ENCODE measurements at places on chromosomes 7 and 10.

DNA sequence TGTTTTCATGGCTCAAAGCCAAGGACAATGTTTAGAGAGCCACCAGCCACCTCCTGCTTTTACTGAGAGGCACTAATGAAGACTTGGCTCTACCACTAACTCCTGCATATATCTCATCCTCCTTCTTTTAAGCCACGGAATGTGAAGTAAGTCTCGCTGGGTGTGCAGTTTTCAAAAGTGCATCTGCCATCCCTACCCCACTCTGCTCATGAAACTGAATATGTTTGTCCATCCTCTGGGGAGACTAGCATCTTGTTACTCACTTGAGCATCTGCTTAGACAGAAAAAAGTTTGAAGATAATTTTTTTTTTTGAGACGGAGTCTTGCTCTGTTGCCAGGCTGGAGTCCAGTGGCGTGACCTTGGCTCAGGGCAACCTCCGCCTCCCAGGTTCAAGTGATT, 40.8 kb downstream of the EPDR1 start:
- DNase-seq = no peak

DNA sequence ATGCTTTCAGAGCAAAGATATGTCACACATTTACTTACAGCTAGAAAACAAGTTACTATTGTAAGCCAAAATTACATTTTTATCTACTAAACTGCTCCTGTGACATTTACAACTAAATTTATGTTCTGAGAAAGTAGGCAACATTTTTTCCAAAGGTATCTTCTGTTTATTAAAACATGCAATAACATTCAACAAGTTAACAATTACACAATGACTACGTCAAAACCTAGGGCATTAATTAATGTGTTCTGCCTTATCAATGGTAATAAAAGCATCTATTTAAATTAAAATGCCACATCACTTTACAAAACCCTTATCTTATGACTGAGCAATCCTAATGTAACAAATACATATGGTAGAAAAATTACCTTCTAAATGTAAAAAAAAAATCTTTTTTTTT, 14.9 kb downstream of the ASZ1 start:
- no peak for DNase-seq

- no peak for DNase-seq
Observed at GRCh38 chr10:17669185-17669872, 25.4 kb downstream of the STAM start.

DNA sequence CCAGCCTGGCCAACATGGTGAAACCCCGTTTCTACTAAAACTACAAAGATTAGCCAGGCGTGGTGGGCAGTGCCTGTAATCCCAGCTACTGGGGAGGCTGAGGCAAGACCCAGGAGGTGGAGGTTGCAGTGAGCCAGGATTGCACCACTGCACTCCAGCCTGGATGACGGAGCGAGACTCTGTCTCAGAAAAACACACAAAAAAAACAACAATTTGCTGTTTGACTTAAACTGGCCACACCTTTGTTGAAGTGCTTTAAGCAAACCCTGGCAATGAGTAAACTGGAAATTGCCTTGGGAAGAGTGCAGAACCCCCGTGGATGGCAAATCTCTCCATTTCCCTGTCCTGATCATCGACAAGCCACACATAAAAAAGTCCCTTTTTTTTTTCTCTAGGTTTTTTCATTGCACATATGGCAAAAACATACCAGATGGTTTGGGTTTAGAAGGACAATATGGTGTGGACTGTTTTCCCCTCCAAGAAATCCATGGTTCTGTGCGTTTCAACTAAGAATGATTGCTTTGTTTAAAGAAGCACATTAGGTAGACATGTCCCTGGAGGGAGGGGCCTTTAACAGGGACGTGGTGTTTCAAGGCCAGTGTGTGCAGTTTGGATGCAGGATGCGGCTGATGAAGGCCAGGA, 76.9 kb downstream of the NRP1 start:
- DNase-seq = no peak

DNA sequence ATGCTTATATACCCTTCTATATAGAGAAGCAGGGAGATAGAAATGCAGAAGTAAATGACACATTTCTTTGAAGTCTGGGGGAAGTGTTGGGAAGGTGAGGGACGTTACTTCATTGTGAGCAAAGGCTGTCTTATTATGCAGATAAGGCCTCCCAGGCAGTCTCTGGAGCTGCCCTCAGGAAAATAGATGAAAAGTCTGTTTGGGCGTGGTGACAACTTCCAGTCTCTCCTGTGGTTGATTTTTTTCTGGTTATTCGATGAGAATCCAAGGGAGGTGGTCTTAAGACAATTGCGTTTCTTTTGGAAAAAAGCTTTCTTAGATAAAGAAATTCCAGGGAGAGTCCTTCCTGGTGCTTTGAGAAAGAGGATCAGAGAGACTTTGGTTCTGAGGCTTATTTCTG, 84.0 kb downstream of the NEUROD6 start:
- no peak for DNase-seq

GRCh38 chr10:11685787-11686218, 56.4 kb upstream of the ECHDC3 start:
- no peak for DNase-seq

- DNase-seq = no peak
Observed at GRCh38 chr7:122626785-122627184, 72.1 kb downstream of the RNF133 start.

DNA sequence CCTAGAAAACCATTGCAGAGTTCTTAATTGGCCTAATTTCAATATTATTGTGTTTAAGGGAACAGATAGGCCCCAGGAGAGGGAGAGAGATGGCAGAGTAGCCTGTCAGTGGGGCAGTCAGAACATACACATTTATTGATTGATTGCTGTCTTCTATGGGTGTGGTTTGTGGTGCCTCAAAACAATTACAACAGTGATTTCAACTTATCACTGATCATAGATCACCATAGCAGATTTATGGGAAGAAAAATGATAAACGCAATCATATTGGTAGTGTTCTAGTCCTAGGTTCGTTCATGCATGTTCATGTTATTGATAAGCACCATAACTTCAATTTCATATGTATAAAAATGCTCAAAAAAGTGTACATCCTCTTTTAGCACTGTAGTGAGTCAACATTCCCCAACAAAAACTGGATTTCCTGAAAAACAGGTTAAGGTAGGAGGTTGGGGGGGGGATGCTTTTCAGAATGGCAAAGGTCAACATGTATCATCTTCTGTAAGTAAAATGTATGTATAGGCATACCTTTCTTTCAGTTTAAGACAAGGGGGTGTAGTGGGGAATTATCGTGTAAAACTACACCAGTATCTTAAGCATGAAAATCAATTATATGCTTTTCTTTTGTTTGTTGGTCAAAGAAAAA, 1.1 kb upstream of the TNKS2 start:
- no peak for DNase-seq

DNA sequence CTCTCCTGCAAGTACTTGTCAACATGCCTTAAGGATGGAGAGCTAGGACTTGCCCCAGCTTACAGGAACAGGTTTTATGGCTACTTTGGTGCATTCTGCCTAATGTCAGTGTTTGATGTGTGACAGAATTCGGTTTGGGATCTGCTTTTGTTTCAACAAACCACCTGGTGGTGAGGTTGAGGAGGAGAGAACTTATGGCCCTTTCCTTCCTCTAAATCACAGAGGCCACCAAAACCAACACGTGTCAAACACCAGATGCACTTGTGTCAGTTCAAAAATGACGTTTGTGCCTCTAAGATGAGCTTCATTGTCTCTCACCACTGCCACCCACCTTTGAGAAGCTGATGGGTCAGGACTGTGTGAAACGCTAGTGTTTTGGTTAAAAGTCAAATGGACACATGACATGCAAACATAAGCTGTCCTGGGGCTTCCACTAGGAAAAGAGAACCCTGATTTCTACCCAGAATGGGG, 83.9 kb downstream of the OSBPL3 start:
- DNase-seq = no peak

DNA sequence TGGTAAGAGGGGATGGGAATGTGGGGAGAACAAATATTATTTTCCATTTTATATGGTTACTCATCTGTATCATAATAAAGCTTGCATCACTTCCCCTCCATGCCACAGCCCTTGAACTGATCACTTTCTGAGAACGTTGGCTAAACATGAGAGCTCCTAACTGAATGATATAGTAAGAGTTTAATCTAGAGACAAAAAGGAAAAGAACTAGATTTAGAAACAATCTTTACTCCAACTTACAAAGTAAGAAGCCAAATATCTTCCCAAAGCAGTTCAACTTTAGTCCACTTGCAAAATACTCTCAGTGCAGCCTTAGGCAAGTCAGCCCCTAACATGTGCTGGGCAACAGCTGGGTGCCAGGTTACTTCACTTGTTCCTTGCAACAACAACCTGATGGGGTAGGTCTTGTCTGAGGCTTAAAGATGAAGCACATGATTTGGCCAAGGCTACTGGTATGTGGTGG, 20.3 kb downstream of the SMURF1 start:
- DNase-seq = no peak

DNA sequence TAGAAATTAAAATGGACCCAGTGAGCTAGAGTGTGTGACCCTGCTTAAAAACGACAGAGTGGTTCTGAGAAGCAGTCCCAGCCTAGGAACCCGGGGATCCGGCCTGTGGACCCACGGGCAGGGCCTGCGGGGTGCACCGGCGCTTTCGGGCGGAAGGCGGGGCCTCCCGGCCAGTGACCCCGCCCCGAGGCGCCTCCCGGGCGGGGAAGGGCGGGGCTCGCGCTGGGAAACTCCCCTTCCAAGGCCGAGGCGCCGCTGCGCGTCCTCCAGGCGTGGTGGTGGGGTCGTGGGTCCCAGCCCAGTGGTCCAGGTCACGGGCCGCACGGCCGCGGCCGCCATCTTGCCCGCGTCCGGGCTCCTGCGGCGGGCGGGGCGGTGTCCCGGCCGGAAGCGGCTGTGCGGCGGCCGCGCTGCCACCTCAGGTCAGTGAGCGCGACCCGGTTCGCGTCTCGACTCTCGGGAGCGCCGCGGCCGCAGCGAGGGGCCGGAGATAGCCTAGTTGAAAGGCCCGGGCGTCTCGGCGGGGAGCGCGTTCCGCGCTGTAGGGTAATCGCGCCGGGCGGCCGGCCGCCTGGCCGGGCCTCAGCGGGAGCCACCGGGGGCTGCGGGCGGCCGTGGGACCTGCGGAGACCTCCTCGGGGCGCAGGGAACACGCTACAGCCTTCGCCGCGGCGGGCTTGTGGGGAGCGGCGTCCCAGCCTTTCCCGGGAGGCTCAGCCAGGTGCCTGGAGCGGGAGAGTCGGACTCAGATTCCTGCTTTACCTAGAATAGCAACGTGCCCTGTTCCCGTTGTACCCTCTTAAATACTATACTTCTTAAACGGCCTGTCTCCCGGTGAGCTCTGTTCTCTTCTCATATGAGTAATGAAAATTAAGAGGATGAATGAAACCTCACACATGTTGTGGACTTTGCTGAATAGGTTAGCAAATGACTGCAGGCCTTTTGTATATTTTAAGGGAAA, at the start of gene MIOS:
Gene MIOS, plus strand, starts transcription at position 234 of the 961 bp plus-strand sequence. CDS start 5,592 bp downstream, outside the sequence.
- peak; percentile 72 for DNase-seq

DNA sequence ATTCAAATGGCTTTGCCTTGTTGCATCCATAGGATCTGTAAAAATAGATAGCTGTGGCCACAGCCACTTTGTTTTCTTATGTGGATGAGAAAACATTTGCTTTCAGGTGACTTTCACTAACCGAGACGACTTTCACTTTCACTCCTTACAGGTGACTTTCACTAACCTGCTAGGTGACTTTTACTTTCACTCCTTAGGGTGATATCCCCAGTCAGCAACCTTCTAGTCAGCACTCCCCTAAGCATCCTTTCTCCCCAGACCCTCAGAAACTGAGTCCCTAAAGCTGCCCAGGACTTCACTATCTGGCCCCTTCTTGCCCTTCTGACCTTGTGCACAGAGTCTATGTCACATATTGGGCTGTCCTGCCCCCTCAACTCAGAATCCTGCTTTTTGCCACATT, 177.5 kb downstream of the RELN start:
- no peak for DNase-seq

- DNase-seq = no peak
Observed at GRCh38 chr7:96674565-96674964, 35.1 kb downstream of the SEM1 start.

DNA sequence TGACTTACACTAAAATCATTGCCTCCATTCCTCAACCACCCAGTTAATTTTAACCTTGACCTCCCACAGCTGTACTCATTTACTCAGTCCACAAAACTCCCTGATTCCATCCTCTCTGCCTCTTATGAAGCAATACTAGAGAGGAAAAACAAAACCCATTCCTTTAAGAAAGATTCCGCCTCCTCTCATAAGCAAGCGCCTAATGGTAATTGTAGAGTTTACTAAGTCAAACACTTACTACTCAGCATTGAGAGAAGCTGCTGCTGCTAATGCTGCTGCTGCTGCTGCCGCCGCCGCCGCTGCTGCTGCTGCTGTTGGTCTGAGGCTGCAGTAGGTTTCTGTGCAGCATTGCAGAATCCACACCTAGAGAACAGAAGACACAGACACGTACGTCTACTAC, 2.1 kb upstream of the ADD3 start:
- DNase-seq = no peak

DNA sequence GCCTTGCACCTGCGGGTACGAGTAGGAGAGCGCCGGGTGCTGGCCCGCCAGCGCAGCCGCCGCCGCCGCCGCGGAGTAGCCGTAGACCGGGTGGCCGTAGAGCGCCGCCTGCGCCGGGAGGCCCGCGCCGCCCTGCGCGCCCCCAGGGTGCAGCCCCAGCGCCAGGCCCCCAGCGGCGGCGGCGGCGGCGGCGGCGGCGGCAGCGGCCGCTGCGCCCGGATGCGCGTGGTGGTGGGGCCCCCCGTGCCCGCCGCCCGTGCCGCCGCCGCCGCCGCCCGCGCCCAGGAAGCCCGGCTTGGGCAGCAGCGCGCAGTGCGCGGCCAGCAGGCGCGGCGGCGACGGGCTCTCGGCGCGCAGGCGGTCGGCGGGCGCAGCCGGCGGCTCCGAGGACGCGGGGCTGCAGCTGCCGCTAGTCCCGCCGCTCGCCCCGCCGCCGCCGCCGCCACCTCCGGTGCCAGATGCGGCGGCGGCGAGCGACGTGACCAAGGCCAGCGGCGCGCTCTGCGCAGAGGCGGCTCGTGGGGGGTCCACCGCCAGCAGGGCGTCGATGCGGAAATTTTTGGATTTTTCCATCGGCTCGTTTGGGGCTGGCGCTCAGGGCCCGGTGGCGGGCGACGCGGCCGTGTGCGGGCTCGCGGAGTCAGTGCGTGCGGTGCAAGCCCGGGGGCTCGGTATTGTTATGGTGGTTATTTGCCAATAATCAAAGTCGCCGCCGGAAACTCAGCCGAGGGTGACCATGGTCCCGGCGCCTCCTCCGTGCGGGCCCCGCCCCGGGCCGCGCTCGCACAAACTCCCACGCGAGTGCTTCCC, 480 bp downstream of the MNX1 start:
- no peak for DNase-seq

DNA sequence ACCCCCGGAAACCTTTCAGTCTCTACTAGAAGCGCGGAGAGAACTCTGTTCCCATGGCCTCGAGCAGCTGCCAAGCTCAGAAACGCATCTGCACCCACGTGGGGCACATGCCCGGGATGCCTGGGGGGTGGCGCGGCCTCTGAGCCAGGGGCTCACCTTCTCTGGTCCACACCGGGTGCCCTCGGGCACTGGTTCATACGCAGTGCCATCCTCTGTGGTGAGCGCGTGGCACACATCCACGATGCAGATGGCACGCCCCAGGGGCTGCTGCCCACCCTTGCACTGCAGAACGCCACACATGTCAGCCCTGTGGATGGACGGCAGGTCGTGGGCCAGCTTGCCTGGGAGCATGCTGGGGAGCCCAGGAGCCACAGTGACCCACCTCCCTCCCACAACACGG, 6.5 kb downstream of the ADAM8 start:
- DNase-seq = no peak

All from central memory CD8-positive, alpha-beta T cell (primary cell).